Lower leg skin (tissue), 4 donors: ENCODE measurements at places on chromosomes 6 and 20. TPM values are rescaled to one million over a fixed set of nuclear protein-coding genes. Genes with fewer than 3 reads are reported as not detected.

PPIL6 gene
- 2.8 TPM for total RNA-seq

DEFB132 gene
- not detected for total RNA-seq

F13A1 gene
- total RNA-seq: 23.6 TPM

C4A gene
- total RNA-seq: 8.6 TPM

DNA sequence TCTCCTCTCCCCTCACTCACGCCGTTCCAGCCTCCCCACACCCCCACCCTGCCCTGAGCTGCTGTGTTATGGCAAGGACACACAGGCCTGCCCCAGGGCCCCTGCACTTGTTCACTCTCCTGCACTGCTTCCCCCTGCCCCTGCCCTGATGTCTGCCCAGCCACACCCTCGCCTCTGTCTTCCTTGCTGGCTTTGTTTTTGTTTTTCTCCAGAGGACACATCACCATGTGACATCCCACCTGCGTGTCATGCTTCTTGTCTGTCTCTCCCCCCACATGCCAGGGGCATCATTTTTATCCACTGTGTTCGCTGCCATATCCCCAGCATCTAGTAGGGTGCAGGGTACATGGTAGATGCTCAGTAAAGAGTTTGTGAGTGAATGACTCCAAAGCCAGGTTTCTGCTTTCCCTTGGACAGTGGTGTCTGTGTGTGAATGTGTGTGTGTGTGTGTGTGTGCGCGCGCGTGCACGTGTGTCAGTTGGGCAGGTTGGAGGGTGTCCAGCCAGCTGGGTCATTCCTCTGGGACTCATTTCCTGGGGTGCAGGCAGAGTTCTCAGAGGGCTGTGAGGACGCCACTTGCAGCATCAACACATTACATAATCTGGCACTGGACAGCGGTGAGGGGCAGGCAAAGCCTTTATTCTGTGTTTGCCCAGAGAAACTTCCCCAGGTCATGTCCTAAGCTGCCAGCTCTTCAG, 60.6 kb downstream of the STK35 start:
- DNase-seq: peak; percentile 75
